ENCODE measurements at places on chromosomes 5 and 9.
A peak's percentile ranks its signal among the peaks of the same experiment; 100 is the strongest.

GRCh38 chr5:181185560-181185959 is 19.4 kb downstream of the TRIM7 start:
- H3K4me1 ChIP-seq = peaks cover 4% of the 10 kb centered on the region
- H3K27ac ChIP-seq = no peak overlapping the region
- no peaks in the 10 kb centered on the region for H3K36me3 ChIP-seq
- no peak overlapping the region for H3K4me3 ChIP-seq
- peaks cover 18% of the 10 kb centered on the region for H3K27me3 ChIP-seq

- H3K4me1 ChIP-seq = no peaks in the 10 kb centered on the region
- H3K36me3 ChIP-seq = no peaks in the 10 kb centered on the region
- no peak overlapping the region for H3K4me3 ChIP-seq
- no peak overlapping the region for H3K27ac ChIP-seq
Observed at GRCh38 chr9:71796100-71796767, 27.9 kb upstream of the CEMIP2 start.

GRCh38 chr9:75683591-75683990 is 206.9 kb upstream of the PCSK5 start:
- no peaks in the 10 kb centered on the region for H3K36me3 ChIP-seq
- no peak overlapping the region for H3K4me3 ChIP-seq

- peaks cover 7% of the 10 kb centered on the region for H3K27me3 ChIP-seq
- no peak for DNase-seq
- peaks cover 15% of the 10 kb centered on the region for H3K4me1 ChIP-seq
- no peak overlapping the region for H3K27ac ChIP-seq
- H3K4me3 ChIP-seq = peak overlapping the region; percentile 80
Observed at GRCh38 chr9:134640506-134641172, 964 bp upstream of the COL5A1 start.

DNA sequence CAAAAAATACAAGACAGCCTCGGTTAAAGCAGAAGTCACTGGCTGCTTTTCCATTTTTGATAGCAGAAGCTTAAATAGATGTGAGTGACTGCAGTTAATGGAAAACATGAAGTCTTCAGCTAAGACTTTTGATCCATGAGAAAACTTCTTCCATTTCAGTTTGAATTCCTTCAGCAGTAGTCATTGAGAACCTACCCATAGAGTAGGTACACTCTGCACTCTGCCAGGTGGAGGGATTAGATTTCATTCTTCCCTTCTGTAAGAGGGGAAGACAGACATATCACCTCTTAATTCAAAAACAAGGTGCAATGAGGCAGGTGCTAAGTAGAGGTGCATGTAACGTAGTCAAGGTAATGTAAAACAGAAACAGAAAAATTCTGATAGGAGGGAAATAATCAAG is 26.7 kb upstream of the XPA start:
- no peak for DNase-seq
- H3K27me3 ChIP-seq = no peaks in the 10 kb centered on the region
- no peak overlapping the region for H3K27ac ChIP-seq
- H3K4me1 ChIP-seq = no peaks in the 10 kb centered on the region

- H3K27me3 ChIP-seq = no peaks in the 10 kb centered on the region
- no peaks in the 10 kb centered on the region for H3K36me3 ChIP-seq
- no peak for DNase-seq
Observed at GRCh38 chr5:36252722-36253365, 11.1 kb upstream of the NADK2 start.
